ENCODE measurements at places on chromosomes 4 and X. TPM values are rescaled to one million over a fixed set of nuclear protein-coding genes. Genes with fewer than 3 reads are reported as not detected.

ENPEP gene
- polyA plus RNA-seq, result 1.7 TPM

PABPC1L2A gene
- 1.0 TPM for polyA plus RNA-seq

CLDN22 gene
- not detected for polyA plus RNA-seq

SSX5 gene
- 0.59 TPM for polyA plus RNA-seq

IQCM gene
- 6.5 TPM for polyA plus RNA-seq

MAGEC1 gene
- polyA plus RNA-seq, result 16.2 TPM

TACC3 gene
- polyA plus RNA-seq, result 158 TPM

AADAT gene
- polyA plus RNA-seq, result 9.3 TPM

MAGEA4 gene
- polyA plus RNA-seq, result 52.3 TPM

AFF2 gene
- polyA plus RNA-seq, result 4.7 TPM

GATA1 gene
- 1.3 TPM for polyA plus RNA-seq

FRMD7 gene
- polyA plus RNA-seq, result 0.11 TPM

TLR3 gene
- 12.6 TPM for polyA plus RNA-seq

DNASE1L1 gene
- 18.5 TPM for polyA plus RNA-seq

RHOH gene
- 2.5 TPM for polyA plus RNA-seq

MAD2L1 gene
- 24.4 TPM for polyA plus RNA-seq

ATP8A1 gene
- polyA plus RNA-seq, result 5.5 TPM

DCLK2 gene
- polyA plus RNA-seq, result 6.1 TPM

MAGEC2 gene
- 43.6 TPM for polyA plus RNA-seq

PRDX4 gene
- 211 TPM for polyA plus RNA-seq

FTSJ1 gene
- 38.0 TPM for polyA plus RNA-seq

DDIT4L gene
- polyA plus RNA-seq, result 5.5 TPM

CENPU gene
- polyA plus RNA-seq, result 132 TPM

SULT1E1 gene
- not detected for polyA plus RNA-seq

USP17L12 gene
- not detected for polyA plus RNA-seq

PRDM8 gene
- 1.1 TPM for polyA plus RNA-seq

REPS2 gene
- polyA plus RNA-seq, result 6.7 TPM

NSG1 gene
- polyA plus RNA-seq, result 27.5 TPM

RBM47 gene
- polyA plus RNA-seq, result 17.8 TPM

TRIM61 gene
- 12.9 TPM for polyA plus RNA-seq

MAPK10 gene
- polyA plus RNA-seq, result 56.1 TPM

GPR119 gene
- not detected for polyA plus RNA-seq

USO1 gene
- polyA plus RNA-seq, result 53.3 TPM

ARSD gene
- 14.6 TPM for polyA plus RNA-seq

SHROOM2 gene
- polyA plus RNA-seq, result 8.2 TPM

TLR6 gene
- polyA plus RNA-seq, result 1.8 TPM

SRPK3 gene
- 1.3 TPM for polyA plus RNA-seq

SSX1 gene
- 11.0 TPM for polyA plus RNA-seq

RRH gene
- 0.51 TPM for polyA plus RNA-seq

PNMA6F gene
- 0.84 TPM for polyA plus RNA-seq

SPANXC gene
- 5.4 TPM for polyA plus RNA-seq

KIT gene
- 10.7 TPM for polyA plus RNA-seq

SPANXN3 gene
- 38.8 TPM for polyA plus RNA-seq

Data from testis (tissue), 5 donors.